Inflammatory macrophage (primary cell): ENCODE measurements at places on chromosomes 7 and 10.
A peak's percentile ranks its signal among the peaks of the same experiment; 100 is the strongest.

DNA sequence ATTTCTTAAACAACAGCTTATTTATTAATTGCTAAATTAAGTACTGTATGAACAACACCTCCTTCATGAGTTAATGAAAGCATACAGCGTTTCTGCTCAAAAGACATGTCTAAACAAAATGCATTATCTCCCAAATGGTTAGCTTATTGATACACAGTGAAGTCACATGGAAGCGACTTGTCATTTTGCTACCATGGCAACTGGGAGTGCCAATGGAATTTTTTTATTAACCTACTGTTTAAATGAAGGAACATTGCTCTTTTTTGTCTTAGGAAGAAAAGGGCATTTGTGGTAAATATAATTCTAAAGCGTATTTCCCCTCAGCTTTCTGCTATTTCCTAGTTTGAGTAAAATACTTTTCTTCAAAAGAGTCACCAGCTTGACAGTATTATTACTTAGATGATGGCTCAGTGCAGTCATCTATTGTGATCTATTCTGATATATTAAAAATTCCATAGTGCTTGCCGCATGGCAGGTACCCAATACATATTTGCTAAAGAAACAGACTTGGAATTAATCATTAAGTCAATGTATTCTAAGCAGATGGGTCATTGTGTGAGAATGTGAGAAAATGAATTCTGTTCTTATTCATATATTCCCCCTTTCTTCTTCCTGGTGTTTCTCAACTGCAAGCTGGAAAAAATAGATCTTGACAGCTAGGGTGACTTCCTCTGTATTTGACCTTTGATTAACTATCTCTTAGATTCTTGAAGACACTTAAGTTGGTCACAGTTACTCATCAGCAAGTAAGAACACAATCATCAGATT is 818.3 kb downstream of the MAGI2 start:
- no peak for DNase-seq

- no peak for DNase-seq
Observed at GRCh38 chr7:26295586-26295985, 3.9 kb downstream of the SNX10 start.

DNA sequence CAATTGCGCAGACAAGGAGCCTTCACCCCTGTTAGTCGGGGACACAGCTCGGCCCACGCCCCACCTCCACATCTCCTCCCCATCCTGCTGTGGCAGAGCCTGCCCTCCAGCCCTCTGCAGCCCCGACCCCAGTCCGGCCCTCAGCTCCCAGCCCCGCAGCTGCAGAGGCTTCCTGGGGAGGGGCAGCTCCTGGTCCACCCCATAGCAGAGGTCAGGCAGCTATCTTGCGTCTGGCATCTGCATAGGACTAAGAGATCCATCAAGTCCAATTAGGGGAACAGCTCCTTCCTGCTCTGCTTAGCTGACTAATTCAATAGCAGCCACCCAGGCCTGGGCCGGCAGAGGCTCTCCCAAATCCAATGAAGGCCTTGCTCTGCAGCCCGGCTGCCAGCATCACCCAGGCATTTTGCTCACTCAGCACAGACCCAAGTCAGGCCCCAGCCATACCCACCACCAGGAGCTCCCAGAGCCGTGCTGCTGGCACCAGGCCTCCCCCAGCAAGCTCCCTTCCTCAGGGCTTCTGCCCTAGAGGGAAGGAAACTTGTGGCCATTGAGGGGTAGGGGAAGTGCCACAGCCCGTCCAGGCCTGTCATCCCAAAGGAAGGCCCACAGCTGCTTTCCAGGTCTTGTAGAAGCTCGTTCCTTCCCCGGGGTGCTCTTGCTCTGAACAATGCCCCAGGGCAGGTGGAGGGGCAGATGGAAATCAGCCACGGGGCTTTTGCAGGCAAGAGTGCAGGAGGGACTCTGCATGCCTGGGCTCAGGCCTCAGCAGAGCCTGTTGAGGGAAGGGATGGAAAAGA is 106.2 kb upstream of the RET start:
- peak; percentile 42 for DNase-seq

DNA sequence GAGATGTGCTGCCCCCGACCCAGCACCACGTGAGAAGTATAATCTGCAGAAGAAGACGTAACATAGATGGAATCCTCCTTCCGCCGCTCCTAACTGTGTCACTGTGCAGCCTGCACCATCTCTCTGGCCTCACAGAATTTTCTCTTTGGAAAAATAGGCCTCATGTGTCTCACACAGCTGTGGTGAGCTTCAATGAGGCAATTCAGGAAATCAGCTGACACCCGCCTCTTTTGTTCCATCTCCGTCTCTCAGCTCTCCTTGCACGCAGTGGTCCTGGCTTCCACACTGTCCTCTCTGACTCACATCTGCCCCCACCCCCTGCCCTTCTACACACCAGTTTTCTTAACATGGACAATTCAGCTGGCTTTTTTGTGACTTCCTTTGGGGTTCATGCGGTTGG is 7.2 kb downstream of the C10orf90 start:
- no peak for DNase-seq

GRCh38 chr10:28391283-28391682 is 88.4 kb upstream of the MPP7 start:
- DNase-seq: no peak

GRCh38 chr10:111298031-111298430 is 221.2 kb downstream of the ADRA2A start:
- DNase-seq: no peak

GRCh38 chr10:127922675-127923366 is 15.9 kb downstream of the PTPRE start:
- DNase-seq: no peak

- no peak for DNase-seq
Observed at GRCh38 chr7:14196555-14196954, 207.1 kb upstream of the ETV1 start.

DNA sequence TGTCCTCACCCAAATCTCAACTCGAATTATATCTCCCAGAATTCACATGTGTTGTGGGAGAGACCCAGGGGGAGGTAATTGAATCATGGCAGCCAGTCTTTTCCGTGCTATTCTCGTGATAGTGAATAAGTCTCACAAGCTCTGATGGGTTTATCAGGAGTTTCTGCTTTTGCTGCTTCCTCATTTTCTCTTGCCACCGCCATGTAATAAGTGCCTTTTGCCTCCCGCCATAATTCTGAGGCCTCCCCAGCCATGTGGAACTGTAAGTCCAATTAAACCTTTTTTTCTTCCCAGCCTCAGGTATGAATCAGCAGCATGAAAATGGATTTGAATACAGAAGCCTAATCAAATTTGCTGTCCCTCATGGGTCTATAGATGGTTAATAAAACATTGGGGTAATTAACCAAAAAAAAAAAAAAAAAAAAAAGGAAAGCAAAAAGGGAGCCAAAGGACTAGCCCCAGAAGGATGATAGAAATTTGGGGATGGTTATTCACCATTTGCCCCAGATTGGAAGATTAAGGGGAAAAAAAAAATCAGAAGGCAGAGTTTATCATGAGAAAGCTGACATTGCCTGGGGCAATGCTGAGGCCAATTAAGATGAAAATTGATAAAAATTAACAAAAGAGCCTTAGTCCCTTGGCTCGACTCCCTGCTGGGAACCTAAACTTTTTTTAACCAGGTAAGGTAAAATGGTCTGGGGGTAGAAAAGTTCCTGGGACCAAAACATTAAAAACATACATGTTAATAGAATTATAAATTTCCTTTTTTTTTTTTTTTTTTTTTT is 27.6 kb downstream of the AVL9 start:
- no peak for DNase-seq

- DNase-seq: no peak
Observed at GRCh38 chr10:123807444-123808035, 84.1 kb downstream of the CPXM2 start.

- peak; percentile 33 for DNase-seq
Observed at GRCh38 chr10:29257106-29257783, 31.6 kb upstream of the LYZL1 start.

- DNase-seq: peak; percentile 78
Observed at GRCh38 chr7:131107337-131108211, 220.1 kb upstream of the MKLN1 start.

DNA sequence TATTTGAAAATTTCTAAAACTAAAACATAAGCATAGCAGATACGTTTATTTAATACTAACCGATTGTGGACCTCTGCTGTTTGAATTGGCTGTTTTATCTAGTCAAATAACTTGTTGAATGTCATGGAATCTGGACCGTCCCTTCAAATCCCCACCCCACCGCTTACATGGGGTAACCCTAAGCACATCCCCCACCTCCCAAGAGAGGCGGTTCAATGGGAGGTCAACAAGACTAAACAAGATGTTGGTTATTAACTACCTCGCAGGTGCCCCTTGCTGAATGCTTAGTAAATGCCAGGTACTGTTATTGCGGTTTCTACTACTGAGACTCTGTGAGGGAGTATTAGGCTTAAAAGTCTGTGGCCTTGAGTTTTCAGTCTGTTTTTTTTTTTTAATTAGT is 70.9 kb downstream of the DAGLB start:
- no peak for DNase-seq

DNA sequence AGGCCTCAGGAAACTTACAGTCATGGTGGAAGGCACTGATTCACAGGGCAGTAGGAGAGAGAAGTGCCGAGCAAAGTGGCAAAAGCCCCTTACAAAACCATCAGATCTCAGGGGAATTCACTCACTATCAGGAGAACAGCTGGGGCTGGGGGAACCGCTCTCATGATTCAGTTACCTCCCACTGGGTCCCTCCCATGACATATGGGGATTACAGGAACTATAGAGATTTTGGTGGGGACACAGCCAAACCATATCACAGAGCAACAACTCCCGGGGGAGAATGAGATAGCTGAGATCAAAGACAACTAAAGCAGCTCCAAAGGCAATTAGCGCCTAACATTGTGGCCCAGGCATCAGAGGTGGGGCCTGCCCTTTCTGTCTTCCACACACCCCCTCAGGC is 85.4 kb upstream of the VOPP1 start:
- DNase-seq: no peak

DNA sequence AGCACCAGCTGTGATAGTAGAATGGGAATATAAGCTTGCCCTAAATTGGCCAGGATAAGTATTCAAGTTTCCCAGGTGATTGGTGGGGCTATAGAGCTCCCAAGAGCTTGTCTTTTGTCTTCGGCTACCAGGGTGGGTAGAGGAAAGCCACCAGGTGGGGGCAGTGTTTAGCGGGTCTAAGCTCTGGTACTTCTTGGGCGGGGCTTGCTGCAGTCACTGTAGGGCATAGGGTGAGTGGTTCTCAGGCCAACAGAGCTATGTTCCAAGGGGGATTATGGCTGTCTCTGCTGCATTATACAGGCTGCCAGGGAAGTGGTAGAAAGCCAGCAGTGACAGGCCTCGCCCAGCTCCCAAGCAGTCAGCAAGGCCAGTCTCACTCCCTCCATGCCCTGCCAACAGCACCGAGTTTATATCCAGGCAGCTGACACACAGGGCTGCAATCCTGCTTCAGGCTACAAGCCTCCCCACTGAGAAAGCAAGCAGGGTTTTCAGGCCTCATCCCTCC is 110.7 kb downstream of the ZNF467 start:
- DNase-seq: peak; percentile 68

- DNase-seq: no peak
Observed at GRCh38 chr7:45863715-45864114, 9.2 kb downstream of the CCDC201 start.

DNA sequence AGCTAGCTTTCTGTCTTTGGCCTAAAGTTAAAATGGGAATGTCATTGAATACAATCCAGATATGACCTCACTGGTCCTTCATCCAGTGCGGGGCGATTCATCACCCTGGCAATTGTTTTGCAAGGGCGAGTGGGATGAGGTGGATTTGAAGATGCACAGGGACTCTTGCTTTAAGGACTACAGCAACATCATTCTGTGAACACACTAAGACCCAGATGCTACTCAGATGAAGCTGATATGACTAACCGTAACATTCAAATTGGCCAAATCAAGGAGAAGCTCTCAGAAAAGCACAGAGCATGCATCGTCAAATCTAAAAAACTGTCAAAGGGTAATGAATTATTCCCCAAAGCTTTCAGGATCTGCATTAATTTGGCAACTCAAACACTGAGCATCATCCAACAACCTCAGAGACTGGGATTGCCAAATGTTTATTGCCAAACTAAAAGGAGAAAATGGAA is 12.8 kb downstream of the CPA1 start:
- DNase-seq: no peak

DNA sequence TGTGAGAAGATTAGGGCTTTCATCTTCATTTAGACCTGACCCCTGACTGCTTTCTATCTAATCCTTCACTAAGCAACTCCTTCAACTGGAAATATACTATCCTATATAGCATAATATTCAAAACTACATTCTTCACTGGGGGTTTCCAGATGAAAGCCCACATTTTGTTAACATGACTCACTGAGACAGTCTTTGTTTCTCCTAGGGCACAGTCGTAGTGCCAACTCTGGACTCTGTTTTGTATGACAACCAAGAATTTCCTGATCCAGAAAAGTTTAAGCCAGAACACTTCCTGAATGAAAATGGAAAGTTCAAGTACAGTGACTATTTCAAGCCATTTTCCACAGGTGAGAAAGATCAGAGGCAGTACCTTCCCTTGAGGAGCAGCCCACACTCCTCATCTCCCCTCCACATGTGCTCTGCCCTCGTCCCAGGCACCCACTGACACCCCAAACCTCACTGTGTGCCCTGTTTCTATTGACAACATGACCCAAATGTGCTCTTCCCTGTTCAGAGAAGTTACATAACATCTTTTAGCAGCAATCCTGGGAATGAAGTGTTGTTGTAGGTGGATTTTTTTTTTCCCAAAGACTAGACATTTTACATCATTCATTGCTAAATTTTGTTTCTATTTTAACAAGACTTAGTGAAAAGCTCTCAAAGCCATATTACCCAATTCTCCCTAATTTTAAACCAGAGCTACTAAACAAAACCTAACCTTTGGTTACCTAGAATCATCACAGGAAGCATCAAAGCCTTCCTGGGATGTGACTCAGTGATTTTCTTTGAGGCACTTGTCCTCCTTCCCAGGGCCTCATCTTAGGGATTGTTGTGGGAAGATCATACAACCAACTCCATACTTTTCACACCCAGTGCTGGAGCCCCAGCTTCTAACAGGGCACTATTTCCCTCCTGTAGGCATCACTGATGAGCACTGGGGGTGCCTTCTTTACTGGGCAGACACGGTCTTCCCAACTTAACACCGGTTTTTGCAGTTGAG is 10.7 kb downstream of the CYP2E1 start:
- DNase-seq: no peak

GRCh38 chr7:196283-196682 is 3.9 kb downstream of the FAM20C start:
- no peak for DNase-seq

- DNase-seq: no peak
Observed at GRCh38 chr7:122746948-122747347, 44.2 kb upstream of the RNF148 start.

DNA sequence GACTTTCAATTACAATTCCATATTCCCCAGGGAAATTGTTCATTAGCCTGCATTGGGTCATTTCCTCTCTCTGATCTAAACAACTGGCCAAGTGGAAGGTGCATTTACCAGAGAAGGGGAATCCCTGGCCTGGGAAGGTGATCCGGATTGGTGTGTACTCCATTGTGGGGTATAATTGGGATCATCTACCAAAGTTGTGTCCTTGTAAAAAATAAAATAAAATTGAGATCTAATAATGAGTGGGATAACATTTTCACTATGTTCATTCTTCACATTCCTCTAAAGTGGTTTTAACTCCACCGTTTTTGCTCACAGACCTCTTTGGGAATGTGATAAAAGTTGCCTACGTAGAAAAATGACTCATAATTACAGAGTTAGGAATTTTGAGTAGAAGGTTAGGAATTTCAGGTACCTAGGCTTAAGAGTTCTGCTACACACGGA is 22.8 kb downstream of the ARL5B start:
- no peak for DNase-seq

- no peak for DNase-seq
Observed at GRCh38 chr10:119313644-119314043, 106.3 kb downstream of the GRK5 start.
